ENCODE measurements at places on chromosomes 5 and 9.

DNA sequence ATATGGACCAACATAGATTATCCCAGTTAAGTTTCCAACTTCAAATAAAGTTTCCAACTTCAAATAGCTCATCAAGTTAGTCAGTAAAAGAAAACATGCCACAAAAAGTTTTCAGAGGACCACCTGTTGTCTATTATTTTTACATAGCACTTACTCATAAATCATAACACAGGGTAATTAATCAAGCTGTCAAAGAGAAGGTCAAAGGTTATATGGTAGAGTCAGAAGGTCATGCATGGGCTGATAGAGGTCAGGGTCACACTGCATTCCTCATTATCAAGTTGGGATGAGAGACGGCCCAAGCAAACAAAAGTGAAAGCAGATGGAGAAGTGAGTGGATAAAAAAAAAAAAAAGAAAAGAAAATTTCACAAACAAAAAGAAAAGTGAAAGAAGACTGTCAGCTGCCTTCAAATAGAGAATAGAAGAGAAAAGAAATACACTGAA lies 145.5 kb upstream of the POU5F2 start:
- DNase-seq: no peak

DNA sequence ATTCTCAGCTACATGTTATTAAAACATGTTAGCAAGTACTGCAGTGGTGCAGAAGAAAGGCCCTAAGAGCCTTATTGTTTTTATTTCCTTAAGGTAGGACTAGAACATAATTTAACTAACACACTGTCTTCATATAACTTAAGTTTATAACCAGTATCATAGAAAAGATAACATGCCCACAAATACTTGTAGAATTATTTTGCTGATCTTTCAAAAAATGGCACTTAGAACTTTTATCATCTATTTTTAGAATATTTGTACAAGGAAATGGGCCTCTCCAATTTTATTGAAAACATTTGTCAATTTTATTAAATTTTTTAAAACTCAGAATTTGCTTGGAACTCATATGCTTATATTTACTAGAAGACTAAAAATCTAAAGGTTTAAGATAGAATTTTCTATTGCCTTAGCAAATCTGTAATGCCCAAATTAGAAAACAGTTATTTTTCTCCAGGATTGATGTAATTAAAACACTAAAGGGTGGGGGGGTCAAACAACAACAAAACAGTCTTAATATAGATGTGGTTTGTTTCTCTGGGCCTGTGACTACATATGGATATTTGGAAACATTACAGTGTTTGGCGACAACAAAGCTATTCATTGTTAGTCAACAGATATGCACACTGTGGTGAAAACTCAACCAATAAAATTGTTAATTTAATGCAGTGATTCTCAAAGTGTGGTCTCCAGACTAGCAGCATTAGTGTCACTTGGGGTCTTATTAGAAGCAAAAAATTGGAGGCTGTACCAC lies 360.4 kb downstream of the PDE4D start:
- DNase-seq: no peak

DNA sequence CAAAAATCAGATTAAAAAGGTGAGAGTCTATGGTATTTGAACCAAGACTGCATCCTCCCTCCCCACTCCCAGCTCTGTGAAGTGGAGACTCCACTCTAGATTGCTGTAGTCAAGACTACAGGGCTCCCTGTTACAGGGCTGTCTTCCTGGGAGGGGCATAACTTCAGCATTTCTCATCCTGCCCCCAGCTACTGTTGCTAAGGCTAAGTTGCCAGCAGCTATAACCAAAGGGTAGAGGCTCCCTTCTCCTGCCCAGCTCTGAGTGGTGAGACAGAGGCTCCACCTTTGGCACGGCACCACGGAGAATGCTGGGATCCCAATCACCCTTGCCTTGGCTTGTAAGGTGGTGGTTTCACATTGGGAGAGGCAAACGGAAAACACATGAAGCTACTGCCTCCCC lies 39.2 kb upstream of the GCNT4 start:
- no peak for DNase-seq

DNA sequence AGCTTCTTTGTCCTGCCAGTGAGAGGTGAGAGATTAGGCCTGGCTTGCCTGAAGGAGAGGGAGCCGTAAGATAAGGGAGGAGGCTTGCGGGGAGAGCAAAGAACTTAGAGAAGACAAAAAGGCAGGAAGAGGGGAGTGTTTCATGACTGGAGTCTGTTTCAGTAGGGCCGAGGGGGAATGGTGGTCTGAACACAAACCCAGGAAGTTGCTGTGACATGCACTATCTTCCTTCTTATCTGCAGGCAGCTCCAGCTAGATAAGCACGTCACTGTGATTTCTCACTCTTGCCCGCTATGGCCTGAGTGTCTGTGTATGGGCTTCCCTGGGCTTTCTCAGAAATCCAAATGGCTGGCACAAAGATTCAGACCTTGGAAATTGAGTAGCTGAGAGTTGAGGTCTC lies 307.5 kb upstream of the CLINT1 start:
- DNase-seq: no peak

DNA sequence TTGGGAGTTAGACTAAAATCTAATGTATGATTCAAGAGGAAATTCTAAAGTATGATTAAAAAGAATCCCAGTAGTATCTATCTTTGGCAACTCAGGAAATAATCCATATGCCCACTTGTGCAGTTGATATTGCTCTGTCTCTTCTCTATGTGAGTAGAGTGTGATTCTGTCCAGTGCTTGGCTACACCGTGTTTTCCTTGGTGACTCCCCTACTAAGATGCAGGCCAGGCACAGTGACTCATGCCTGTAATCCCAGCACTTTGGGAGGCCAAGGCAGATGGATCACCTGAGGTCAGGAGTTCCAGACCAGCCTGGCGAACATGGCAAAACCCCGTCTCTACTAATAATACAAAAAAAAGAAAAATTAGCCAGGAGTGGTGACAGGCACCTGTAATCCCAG lies 495.4 kb downstream of the MAT2B start:
- DNase-seq: no peak

- DNase-seq: no peak
Observed at GRCh38 chr9:120878188-120879130, 1.5 kb upstream of the PHF19 start.

- no peak for DNase-seq
Observed at GRCh38 chr9:7367726-7368125, 431.9 kb downstream of the DMAC1 start.

- DNase-seq: no peak
Observed at GRCh38 chr5:96004754-96005153, 43.1 kb upstream of the ELL2 start.

DNA sequence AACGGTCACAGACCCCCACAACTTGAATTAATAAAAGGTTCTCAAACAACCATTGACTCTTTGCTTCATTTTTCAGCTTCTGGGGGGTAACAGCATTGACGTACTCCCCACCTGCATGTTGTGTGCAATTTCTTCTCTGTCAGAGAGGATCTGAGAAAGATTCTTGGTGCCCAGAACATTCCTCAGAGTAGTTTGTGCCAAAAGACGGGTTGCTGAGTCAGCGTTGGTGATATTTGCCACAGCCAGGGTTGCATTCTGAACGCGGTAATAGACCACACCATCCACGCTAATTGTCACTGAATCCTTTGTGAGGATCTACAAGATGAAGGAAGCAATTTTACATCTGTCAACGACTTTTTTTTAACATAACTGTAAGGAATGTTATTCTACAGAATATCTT lies 21.0 kb downstream of the STOM start:
- no peak for DNase-seq

GRCh38 chr5:64165500-64166200 lies at the start of gene RNF180:
Gene RNF180, plus strand, starts transcription at chr5:64165843. Its CDS starts 34,965 bp downstream, at chr5:64200808.
- no peak for DNase-seq

Measured in omental fat pad (tissue), 4 donors.